RPMI7951 (cell line): ENCODE measurements at places on chromosomes 6 and 20.

DNA sequence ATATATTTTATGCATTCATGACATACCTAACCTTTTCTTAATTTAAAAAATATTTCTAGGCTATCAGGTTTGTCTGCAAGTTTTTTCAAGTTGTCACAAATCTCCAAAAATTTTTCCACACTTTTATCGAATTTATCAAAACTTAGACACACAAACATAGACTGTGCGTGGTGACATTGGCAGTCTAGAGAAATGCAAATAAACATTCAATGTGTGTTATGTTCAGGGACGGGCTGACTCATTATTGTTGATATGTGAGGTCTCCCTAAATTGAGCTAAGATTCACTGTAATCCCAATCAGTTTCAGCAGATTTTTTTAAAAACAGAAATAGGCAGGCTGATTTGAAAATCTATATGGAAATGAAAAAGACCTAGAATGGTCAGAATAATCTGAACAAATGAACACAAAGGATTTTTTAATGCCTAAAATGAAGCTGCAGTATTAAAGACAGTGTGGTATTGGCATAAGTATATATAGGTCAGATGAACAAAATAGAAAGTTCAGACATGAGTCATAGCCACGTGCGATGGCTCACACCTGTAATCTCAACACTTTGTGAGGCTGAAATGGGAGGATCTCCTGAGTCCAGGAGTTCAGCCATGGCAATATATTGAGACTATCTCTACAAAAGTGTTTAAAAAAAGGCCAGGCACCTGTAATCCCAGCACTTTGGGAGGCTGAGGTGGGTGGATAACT, 19.2 kb downstream of the BLTP3A start:
- no peak for DNase-seq

DNA sequence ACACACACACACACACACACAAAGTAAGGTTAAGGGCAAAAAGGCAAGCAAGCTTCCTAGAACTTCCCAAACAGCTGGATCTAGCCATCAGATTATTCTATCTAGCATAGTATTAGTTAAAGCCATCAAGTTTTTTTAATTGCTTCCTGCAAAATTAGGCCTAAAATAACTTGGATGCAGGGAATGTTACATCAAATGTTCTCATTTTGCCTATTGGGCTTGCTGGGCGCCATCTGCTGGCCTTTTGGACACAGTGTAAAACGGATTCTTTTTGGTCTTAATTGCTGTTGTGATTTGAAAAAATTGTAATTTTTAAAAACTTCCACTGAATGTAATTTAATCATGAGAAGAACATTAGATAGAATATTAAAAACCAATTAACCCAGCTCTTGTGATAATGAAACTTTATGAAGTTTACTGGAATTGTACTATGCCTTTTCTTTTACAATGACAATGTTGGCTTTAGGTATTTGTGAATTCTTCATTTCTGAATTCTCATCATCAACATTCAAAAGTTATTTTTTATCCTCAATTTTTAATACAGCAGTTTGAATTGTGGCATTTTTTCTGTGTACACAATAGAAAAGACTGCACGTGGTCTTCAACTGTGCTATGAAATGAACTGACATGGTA, 6.8 kb downstream of the MKKS start:
- peak; percentile 77 for DNase-seq

DNA sequence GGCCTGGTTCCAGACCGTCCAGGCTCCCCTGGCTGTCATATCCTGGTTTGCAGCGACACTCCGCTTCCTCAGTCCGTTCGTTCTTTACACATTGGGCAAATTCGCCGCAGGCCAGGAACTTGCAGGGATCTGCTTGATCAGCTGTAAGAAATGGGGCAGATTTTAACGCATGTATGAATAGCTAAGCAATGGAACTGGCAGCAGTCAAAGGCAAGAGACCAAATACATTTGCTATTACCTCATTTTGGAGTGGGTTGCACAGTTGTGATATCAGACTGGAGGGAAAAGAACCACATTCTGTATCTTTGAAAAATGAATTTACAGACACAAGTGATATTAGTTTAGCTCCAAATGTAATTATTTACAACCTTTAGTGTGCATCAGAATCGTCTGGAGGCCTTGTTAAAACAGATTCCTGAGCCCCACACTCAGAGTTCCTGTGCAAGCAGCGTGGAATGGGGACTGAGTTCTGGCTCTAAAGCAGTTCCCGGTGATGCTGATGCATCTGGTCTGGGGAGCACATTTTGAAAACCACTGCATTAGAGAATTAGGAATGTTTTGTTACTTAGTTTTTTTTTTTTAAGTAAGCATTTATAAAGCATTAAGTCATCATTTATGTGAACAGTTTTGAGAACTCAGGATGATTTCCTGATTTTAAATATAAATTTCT, 141.3 kb downstream of the IMPG1 start:
- no peak for DNase-seq

DNA sequence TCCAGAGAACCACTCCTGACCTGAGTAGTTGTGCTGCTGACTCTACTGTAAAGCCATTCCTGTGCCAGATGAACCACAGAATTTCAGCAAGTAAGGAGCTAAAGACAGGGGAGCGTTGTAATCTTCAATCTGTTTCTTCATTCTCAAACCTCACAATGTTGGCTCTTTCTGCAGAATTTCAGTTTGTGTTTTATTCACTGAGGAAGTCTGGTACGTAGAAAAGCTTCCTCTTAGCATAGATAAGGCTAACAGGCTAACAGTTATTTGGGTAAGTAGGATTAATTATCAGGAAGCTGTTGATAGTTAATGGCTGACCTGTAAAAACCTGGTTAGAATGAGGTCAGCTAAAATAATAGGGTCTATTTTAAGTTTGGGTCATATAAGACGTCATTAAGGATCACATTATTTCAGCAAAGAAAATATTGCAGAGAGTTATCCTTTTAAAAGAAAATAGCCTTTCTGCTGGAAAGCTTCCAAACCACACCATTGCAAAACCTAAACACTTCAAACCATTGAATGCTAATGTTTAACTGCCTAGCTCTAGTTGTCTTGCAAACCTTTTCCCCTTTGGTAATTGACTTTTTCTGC, 14.1 kb upstream of the TENT5A start:
- peak; percentile 83 for DNase-seq

GRCh38 chr6:90368601-90369000, 72.0 kb upstream of the BACH2 start:
- DNase-seq = peak; percentile 49

GRCh38 chr6:56430629-56431600, 183.5 kb upstream of the COL21A1 start:
- DNase-seq = no peak

DNA sequence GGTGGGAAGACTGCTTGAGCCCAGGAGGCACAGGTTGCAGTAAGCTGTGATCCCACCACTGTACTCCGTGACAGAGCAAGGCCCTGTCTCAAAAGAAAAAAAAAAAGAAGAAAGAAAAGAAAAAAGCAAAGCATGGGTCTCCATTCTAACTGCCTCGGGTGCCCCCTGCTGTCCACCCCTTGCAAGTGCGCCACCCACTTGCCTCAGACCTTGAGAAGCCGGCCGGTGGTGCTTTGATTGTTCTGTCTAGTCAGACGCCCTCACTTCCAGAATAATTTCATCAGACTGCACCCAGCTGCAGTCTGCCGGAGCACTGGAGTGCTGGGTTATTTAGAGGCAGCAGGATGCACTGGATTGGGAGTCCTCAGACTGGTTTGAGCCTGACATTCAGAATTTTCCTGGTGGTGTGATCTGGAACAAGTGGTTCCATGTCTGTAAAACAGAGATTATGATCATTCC, 17.6 kb upstream of the TM9SF4 start:
- peak; percentile 68 for DNase-seq

GRCh38 chr6:10451828-10452509, 37.1 kb upstream of the TFAP2A start:
- peak; percentile 89 for DNase-seq

DNA sequence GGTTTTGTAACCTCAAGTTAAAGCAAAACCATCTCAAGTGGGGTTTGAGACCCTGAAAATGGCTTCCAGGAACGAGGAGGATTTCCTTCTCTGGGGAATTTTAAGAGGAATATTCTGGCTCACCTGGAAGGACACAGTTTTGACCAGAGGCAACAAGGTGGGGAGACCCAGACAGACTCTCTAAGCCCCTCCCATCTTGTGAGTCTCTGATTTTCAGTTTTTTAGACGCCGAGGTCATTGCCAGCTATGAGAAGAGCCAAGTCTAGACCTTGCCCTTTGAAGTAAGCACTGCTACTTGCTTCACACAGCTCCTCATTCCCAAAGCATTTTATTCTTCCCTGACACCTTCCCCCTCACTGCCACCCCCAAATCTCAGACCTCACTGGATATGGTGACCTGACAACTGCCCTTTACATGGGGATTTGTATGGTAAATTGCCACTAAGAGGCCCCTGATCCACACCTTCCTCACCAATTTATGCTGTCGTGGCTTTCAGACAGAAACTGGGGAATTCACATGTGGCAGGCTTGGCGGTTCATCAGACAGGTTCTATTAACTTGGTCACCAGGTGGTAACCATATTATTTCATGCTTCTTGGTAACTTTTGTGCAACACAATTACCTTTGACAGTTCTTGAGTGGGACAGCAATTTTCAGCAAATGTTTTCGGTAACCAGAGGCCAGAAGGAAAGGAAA, 116.2 kb downstream of the ISM1 start:
- no peak for DNase-seq

DNA sequence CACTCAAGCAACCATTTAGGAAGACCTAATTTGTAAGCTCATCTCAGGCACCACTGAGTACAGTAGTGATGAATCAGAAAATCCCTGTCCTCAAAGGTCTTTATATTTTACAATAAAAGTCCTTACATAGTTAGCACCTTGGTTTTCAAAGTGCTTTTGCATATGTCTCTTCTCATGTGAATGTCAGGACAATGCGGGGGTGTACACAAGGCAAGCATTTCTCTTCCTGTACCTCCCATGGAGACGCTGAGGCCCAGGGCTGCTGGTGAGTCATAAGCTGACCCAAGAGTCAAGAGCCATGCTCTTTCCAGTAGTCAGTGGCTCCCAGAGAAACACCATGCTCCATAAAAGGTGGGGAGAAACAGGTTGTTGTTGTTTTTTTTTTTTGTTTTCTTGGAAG, 174.0 kb downstream of the GJA10 start:
- peak; percentile 95 for DNase-seq

DNA sequence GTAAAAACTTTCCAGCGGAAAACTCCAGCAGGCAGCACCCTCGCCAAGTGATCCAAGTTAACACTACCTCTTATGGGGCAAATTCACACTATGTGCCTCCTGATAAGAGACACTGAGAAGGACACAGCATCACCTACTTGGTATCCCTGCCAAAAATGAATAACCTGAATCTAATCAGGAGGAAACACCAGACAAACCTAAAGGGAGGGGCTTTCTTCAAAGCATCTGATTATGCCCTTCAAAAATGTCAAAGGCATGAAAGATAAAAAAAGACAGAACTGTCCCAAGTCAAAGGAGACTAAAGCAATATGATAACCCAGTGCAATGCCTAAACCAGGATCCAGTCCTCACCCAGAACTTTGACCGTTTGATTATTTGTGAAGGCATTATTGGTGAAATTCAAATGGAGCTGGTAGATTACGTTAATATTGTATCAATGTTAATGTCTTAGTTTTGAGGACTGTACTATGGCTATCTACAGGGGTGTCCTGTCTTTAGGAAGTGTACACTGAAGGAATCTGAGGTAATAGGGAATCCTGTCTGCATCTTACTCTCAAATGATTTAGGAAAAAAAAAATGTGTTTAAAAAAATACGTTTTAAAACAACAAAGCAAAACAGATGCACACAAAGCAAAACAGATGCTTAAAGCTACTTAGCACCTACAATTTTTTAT, 8.3 kb downstream of the TBC1D7 start:
- DNase-seq = no peak

DNA sequence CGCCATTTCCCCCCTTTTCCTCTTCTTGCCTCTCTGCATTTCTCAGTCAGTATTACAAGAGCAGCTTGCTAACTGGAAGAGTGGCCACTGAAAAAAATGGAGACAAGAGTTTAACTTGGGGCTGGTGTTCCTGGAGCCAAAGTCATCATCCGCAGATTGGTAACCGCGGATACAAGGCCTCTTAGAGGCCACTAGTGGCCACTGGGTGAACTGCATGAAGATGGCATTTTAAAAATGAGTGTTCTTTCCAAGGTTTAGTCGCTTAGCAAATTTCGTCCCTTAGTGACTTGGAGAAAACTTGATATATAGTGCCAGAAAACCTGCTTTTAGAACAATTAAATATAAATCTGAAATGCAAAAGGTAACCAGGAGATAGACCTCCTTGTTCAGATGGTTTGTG, 4.8 kb downstream of the F13A1 start:
- DNase-seq = peak; percentile 35

DNA sequence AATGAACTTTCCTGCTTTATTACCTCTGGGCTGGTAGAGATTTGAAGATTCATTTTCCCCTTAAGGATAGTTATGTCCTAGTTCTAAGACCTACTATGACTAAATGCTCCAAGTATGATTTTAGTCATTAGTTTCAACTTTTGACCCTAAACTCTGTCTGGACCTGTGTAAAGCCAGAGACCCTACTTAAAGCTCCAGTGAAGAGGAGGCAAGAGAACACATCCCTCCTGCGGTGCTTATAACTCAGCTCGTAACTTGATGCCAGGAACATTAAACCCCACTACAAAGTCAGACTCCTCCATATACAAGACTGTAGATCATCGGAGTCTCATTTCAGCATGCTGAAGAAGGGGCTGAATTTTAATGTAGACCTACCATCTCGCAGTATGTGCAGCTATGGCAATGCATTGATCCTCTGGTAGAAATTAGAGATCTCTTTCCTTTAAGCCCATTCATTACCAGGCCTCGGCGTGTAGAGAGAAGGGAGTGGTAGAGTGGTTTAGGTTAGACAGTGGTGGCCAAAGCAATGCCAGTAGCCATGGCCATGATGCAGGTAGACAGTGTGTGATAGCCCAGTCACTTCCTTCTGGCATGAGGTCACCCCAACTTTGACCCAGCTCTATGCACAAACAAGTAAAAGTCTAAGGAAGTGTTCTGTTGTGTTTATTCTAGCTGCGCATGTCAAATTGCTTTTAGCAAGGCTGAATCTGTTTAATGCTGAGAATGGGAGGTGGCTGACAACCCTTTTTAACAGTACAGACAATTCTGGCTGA, 34.8 kb upstream of the MYB start:
- peak; percentile 16 for DNase-seq

- DNase-seq = no peak
Observed at GRCh38 chr20:38216201-38216600, 44.3 kb downstream of the KIAA1755 start.

GRCh38 chr6:34581561-34581920, 25.4 kb upstream of the SPDEF start:
- no peak for DNase-seq

GRCh38 chr6:93398723-93399122, 20.6 kb downstream of the EPHA7 start:
- no peak for DNase-seq

- DNase-seq = no peak
Observed at GRCh38 chr6:38016824-38017223, 197.3 kb downstream of the ZFAND3 start.

DNA sequence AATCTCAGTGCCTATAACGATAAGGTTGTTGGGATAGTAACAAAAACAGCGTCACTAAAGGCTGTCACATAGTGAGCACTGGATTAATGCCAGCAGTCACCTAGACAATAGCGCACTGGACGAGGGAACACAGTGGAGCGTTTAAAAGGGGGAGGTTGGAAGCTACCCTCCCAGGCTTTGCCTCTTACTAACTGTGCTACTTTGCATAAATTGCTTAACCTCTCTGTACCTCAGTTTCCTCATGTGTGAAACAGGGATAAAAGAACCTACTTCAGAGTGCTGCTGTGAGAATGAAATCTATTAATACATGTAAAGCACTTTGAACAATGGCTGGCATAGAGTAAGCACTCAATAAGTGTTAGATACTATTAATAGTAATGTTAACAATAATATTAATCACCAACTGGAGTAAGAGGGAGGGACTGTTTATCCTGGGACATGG, 10.5 kb downstream of the BCL2L1 start:
- DNase-seq = no peak

- DNase-seq = no peak
Observed at GRCh38 chr6:155378276-155378675, 64.0 kb upstream of the TFB1M start.
